ENCODE measurements at places on chromosomes 16 and 17.

DNA sequence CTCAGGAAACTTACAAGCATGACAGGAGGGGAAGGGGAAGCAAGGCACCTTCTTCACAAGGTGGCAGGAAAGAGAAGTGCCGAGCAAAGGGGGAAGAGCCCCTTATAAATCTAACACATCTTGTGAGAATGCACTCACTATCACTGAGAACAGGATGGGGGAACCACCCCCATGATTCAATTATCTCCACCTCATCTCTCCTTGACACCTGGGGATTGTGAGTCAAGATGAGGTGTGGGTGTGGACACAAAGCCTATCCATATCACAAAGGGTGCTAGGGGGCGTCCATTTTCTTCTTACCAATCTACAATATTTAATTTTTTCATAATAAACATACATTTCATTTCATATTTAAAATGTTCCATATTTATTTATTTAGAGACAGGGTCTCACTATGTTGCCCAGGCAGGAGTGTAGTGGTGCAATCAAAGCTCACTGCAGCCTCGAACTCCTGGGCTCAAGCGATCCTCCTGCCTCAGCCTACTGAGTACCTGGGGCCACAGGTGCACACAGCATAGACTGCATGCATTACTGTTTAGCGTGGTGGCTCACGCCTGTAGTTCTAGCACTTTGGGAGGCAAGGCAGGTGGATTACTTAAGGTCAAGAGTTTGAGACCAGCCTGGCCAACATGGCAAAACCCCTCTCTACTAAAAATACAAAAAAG lies 26.5 kb upstream of the FAAP100 start:
- no peak for DNase-seq

GRCh38 chr17:19724501-19725420 lies 8.4 kb upstream of the SLC47A2 start:
- peak; percentile 0 for DNase-seq

- no peak for DNase-seq
These were observed 39.0 kb downstream of the NLK start for GRCh38 chr17:28081467-28081866.

DNA sequence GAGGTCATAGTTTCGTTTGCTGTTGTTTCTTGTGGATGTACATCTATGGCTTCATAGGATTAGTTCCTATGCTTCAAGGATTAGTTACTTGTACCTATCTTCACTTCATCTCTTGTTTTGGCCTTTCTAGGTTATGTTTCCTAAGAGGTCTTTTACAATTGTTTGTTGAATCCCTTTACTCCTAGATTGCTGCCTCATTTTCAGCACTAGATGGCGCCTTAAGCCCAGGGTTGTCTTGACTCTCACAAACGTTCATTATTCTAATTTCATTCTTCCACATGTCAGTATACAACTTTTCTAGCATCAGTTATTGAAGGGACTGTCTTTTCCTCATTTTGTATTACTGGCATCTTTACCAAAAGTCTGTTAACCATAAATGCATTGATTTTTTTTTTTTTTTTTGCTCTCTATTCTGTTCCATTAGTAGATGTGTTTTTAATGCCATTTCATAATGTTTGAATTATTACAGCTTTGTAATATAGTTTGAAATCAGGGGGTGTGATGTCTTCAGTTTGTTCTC lies 45.0 kb upstream of the NACA2 start:
- DNase-seq: peak; percentile 3

DNA sequence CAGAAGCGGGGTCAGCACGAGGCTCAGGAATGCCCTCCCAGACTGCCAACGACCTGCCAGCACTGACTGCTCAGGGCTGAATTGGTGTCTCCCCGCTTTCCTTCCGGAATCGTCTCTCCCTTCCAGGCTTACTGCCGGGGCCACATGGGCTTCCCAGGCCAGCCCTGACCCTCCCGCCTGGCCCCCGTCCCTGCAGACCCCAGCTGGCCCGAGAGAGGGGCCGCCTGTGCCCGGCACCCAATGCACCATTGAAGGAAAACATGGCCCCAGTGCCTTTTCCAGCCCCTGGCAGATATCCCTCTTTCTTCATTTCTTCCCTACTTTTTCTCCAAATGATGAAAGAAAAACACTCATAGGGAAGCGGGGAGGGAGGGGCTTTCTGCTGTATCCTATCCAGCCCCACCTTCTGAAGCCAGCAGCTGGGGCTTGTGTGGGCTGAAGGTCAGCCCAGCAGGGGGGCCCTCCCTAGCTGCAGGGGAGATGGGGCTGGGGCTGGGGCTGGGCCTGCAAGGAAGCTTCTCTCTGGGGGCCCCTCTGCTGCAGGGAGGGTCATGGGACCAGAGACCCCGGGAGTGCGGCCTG lies 25.9 kb downstream of the ZNF469 start:
- DNase-seq: no peak

- no peak for DNase-seq
These were observed 54.8 kb upstream of the CRISPLD2 start for GRCh38 chr16:84764970-84765369.

- no peak for DNase-seq
These were observed 12.0 kb downstream of the MILR1 start for GRCh38 chr17:64460955-64461354.

GRCh38 chr16:53147500-53148065 lies 92.8 kb downstream of the CHD9 start:
- DNase-seq: no peak

DNA sequence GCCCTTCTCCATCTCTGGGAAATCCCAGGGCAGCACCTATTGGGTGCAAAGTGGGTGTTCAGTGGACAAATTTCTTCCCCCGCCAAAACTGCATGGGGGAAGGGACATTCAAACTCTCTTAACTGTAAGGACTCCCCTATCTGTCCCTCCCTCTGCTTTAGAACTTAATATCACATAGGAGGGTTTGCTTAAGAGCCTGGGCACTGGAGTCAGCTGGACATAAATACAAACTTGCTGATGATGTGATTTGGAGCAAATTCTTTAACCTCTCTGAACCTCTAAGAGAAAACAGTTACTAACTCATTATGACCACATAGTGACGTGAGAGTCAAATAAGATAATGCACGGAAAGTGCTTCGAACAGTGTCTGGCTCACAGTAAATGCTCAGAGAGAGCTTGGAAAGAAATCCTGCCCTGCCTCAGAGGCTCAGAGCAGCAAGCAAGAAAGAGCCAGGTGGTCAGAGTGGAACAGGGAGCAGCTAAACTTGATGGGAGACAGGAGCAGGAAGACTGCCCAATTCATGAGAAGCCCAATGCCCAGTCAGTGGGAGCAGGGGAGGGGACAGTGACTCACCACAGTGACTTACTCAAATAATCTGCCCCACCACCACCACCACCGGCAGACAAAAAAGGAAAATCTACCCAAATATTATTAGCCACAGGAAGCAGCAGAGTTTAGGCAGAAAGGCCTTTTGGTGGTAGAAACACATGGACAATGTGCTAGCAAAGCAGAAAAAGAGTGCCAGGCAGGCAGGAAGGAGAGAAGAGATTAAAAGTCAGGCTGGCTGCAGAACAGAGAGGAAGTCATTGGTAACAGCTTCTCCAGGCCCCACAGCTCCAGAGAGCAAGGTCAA lies 23.9 kb upstream of the CCL1 start:
- no peak for DNase-seq

DNA sequence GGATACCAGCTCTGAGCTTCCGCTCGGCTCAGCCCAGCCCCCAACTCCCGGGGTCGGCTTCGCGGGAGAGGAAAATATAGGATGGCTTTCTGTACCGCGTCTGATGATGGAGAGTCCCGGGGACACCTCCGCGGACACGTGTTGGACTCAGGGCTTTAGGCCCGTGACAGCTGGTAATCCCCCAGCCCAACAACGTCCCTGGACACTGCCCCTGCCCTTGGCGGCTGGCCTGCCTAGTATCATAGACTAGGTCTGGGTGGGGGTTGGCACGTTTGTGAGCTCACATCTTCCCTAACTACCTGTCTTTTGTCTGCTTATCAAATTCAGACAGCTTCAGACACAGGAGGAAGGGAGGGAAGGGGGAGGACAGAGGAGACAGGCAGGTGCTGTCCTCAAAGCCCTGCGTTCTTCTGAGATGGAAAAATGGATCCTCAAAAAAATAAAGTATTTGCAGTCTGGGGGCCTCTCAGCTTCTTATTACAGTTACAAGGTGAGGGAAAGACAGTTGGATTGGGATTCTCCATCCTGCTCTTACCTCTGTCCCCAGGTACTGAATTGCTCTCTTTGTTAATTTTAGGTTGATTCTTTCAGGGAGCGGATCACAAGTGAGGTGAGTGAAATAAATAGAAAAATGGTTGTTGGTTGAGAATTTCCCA lies 698 bp downstream of the PSME3 start:
- DNase-seq: no peak

DNA sequence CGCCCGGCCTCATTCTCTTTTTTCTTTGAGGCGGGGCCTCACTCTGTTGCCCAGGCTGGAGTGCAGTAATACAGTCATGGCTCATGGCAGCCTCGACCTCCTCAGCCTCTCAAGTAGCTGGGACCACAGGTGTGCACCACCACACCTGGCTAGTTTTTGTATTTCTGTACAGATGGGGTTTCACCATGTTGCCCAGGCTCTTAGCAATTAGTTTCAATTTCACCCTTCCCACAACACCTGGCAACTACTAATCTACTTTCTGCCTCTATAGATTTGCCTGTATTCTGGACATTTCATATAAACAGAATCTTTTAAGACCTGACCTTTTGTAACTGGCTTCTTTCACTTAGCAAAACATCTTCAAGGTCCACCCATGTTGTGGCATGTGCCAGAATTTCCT lies 8.0 kb upstream of the NT5M start:
- DNase-seq: no peak

DNA sequence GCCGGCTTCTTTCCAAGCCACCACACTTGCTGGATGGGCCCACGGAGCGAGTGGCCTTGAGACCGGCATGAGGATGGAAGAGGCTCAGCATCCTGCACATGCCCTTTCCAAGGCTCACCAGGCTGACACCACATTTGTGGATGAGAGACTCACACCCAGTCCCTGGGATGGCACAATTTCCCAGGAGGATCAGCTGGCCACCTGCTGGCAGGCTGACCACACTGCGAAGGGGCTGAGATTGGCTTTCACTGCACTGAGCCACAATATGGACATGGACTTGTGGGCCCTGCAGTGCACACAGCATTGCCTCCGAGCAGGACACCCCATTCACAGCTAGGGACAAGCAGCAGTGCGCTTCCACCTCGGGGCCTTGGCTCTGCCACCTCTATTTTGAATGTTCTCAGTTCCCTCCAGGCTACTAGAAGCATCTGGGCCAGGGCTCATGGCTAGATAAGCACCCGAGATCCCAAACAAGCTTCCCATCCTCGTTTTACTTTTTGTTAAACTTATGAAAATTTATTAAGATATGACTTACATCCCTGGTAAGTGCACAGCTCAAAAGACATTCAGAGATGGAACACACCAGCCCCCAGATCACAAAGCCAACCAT lies 25.3 kb upstream of the KSR1 start:
- no peak for DNase-seq

GRCh38 chr16:81487301-81487720 lies 42.7 kb downstream of the CMIP start:
- no peak for DNase-seq

DNA sequence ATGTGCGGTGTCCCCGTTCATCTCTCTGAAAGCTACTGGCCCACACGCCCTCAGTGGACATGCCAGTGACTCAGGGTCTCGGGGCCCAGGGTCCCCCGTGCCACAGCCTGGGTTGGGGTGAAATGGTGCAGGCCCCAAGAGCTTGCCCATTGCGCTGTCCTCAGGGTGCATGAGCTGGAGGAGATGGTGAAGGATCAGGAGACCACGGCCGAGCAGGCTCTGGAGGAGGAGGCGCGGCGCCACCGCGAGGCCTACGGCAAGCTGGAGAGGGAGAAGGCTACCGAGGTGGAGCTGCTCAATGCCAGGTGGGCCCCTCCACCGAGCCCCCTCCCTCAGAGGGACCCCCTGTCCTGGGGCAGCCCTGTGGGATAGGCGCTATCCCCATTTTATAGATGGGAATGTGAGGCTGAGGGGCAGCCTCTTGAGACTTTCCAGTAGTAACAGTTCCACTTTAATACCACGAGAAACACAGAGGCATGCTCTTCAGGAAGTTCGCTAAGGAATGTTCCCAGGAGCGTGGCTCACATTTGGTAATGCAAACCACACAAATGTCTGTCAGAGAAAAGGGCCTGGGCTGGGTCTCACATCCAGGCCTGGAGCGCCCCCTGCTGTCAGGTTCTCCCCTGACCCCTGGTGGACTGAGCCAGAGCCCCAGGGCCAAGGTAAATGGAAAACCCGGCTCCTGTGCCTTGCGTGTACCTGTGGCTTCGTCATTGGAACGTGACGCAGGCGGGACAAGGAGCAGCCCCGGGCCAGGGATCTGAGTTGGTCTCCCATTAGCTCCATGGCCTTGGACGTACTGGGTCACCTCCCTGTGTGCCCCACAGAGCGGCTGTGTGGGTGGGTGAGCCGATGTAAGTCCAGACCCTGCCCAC lies 133.7 kb downstream of the RAB11FIP4 start:
- DNase-seq: no peak

GRCh38 chr16:89612415-89613166 lies 851 bp upstream of the DPEP1 start:
- DNase-seq: no peak

- DNase-seq: no peak
These were observed 2.5 kb upstream of the ABCC12 start for GRCh38 chr16:48158296-48158695.

- no peak for DNase-seq
These were observed 32.9 kb downstream of the DEF8 start for GRCh38 chr16:89981414-89981813.

- DNase-seq: no peak
These were observed 20.9 kb downstream of the ALOX15 start for GRCh38 chr17:4620531-4621101.

DNA sequence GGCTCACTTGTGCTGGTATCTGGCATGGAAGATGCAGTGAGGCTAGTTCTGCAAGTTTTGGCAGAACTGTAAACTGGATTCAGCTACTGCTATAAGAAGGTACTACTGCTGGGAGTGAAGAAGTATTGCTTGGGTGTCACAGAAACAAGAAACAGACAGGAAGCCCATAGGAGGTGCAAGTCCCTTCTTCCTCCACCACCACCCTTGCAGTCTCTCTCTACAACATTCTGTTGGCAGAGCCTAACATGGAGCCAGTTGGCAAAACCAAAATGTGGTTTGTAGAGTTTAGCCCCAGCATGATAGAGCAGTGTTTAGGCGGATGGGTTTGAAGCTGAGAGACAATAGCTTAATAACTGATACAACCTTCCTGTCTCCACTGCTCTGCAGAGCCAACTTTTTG lies 72.6 kb downstream of the NLK start:
- no peak for DNase-seq

DNA sequence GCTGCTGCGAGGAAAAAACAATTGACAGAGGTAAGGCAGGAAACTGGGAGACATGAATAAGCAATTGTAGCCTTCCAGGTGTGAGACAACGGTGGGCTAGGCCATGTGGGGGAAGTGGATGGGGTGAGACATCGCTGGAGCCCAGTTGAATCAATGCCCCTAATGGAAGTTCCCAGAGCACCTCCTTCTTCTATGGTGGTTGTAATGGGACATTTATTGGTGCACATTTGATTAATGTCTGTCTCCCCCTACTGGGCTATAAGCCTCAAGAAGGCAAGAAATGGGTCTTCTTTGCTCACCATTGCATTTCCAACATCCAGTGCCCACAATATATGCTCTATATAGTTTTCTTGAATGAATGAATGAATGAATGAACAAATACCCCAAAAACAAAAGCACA lies 22.7 kb upstream of the CD300E start:
- DNase-seq: no peak

Measured in GF-D8 (cell line).